NCI-H2081 treated with DMSO at 0.1 percent for 48 hours (cell line): ENCODE measurements at places on chromosomes 16 and 17.
A peak's percentile ranks its signal among the peaks of the same experiment; 100 is the strongest.

DNA sequence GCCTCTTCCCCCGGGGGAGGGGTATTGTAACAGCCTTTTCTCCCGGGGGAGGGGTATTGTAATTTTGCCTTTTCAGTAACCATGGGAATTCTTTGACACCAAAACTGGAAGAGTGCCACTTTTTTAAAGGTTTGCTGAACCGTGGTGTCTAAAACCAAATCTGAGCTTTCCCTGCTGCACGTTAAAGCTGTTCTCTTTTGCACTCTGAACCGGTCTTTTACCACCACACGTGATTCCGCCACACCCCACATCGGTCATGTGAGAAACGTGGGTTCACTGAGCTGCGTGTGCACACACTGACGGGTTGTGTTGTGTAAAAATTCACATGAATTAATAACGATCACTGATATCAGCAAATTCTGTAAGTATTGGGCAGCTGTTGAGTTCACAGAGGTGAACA, 9.2 kb upstream of the ACSF3 start:
- no peak for DNase-seq

- DNase-seq = peak; percentile 21
Measured at GRCh38 chr17:4948166-4948930, at the start of gene PFN1. PFN1 (minus strand) TSS chr17:4948530; CDS start chr17:4948394, 136 bp downstream.

- no peak for DNase-seq
Measured at GRCh38 chr17:609232-609810, 105.3 kb downstream of the VPS53 start.

DNA sequence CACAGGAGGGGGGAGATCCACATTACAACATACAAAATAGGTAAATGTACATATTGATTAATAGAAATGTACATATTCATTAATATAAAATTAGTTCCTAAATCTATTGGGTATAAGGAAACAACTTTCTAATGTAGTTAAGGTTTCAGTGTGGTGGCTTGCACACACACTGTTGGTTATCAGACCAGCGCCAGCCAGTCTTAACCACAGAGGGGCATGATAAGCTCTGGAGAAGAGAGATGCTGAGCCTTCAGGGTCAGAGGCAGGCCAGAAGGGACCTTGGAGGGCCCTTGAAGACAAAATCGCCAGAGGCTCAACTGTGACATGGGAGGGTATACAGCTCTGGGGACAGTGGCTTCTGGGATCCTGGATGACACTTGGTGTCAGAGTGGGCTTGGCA, 10.9 kb upstream of the ZFP90 start:
- no peak for DNase-seq

DNA sequence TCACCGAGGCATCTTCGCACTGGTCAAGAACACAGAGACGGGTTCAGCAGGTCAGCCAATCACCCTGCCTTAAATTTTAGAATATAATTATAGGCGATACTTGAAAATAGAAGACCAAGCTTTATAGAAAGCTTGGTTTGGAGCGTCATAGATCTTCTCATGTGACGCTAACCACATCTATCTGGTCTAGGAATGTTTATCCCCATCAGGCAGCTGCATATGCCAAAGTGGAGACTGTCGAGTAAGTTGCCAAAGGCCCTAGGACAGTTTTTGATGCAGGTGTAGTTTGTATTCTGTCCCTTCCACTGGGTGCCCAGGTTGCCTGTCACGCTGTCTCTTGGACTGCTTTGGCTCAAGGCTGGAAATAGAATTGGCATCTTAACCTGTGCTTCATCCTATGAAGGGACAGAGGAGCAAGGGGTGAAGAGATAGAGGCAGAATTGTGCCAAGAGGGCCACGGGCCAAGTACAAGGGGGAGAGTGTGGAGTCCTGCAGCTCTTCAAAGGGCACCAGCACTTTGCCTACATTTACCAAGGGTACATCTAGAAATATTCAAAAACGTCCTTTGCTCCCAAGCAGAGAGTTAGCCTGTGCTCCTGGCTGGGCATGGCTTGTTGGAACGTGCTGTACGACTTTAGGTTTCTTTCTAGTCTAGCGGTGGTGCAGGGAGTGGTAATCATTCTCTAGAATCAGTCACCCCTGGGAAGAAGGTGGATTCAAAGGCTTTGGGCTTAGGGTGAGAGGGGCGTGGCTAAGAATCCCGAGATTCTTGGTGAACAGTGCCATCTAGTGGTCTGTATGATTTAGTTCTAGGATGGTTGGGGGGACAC, 5.3 kb upstream of the WIPI1 start:
- DNase-seq = peak; percentile 56

DNA sequence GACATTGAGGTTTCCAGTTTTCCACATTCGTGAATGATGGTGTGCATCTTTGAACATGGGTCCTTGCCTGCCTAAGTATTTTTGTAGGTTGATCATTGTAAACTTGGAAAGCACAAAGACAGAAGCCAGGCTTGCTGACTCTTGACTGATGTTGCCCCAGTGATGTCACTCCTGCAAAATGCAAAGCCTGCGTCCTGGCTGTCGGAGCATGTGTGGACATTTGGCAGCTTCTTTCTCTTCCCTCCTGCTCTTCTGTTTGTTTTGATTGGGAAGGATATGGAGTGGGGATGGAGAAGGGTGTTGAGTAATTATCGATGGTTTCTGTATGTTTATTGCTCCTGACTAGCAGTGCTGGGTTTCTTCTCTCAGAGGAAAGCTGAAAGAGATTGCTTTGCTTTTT, 3.2 kb downstream of the NDE1 start:
- DNase-seq = no peak

GRCh38 chr17:75856062-75856756, 1.1 kb upstream of the WBP2 start:
- DNase-seq = no peak
